MCF 10A (cell line): ENCODE measurements at places on chromosomes 7 and 10.

GRCh38 chr10:124289851-124290795 is 128.6 kb downstream of the OAT start:
- peaks cover 5% of the 10 kb centered on the region for H3K4me1 ChIP-seq
- no peak overlapping the region for H3K4me3 ChIP-seq
- no peaks in the 10 kb centered on the region for H3K36me3 ChIP-seq

GRCh38 chr7:115747174-115747573 is 283.4 kb downstream of the TFEC start:
- DNase-seq: no peak
- H3K27ac ChIP-seq: no peak overlapping the region
- no peak overlapping the region for H3K4me3 ChIP-seq

- no peak for DNase-seq
- no peak overlapping the region for H3K27ac ChIP-seq
- peaks cover 9% of the 10 kb centered on the region for H3K4me1 ChIP-seq
- H3K27me3 ChIP-seq: no peaks in the 10 kb centered on the region
Observed at GRCh38 chr10:128031216-128031615, 95.0 kb downstream of the MKI67 start.

DNA sequence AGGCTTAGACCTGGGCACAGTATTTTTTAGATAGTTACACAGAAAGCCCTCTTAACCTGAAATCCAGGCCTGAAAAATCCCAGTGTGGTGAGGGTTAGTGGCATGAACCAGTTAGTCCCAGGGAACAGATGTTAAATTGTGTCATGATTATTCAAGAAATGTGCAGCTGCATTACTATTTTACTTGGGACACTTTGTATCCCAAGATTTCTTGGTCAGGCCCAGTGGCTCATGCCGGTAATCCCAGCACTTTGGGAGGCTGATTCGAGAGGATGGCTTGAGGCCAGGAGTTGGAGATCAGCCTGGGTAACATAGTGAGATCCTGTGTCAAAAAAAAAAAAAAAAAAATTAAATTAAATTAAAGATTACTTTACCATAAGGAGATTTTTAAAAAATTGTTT is 36.0 kb upstream of the OTUD1 start:
- no peaks in the 10 kb centered on the region for H3K36me3 ChIP-seq
- DNase-seq: no peak
- H3K4me1 ChIP-seq: peaks cover 7% of the 10 kb centered on the region
- H3K27ac ChIP-seq: no peak overlapping the region
- H3K27me3 ChIP-seq: no peaks in the 10 kb centered on the region
- H3K4me3 ChIP-seq: no peak overlapping the region

DNA sequence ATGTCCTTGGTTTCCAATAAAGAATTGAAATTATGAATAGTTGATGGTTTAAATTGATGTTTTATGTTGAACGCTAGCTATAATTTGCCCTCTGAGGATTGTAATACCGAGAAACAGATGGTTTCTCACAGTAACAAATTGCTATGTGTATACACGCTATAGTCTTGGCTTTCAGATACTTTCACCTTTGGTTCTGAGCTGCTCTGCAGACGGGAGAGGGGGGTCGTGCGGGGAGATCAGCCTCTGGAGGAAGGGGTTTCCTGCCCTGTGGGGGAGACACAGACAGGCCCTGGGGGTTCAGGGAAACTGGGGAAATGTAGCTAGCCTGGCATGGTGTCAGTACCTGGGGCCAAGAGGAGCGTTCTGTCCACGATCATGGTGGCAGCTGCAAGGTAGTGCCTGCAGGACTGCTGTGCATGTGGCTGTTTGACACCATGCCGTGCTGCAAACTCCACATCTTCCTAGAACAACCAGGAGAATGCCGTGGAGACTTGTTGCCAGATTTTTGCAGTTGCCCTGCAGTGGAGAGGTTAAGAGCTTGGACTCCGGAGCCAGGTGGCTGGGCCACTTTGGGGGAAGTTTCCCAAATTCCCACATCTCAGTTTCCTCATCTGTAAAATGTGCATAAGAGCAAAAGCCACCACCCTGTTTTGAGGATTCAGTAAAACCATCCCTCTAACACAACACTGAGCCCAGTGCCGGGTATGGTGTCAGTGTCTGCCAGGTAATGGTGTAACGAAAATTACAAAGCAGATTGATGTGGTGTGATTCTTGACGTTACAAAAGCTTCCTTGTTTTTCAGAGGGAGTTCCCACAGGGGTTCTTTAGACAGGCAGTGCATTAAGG is 167.9 kb downstream of the CUX1 start:
- no peaks in the 10 kb centered on the region for H3K27me3 ChIP-seq
- no peak overlapping the region for H3K27ac ChIP-seq
- no peaks in the 10 kb centered on the region for H3K4me1 ChIP-seq
- peaks cover 10% of the 10 kb centered on the region for H3K36me3 ChIP-seq
- DNase-seq: no peak

- H3K27ac ChIP-seq: no peak overlapping the region
- H3K27me3 ChIP-seq: peaks cover 7% of the 10 kb centered on the region
- peak; percentile 35 for DNase-seq
- H3K4me1 ChIP-seq: peaks cover 5% of the 10 kb centered on the region
- H3K4me3 ChIP-seq: no peak overlapping the region
- no peaks in the 10 kb centered on the region for H3K36me3 ChIP-seq
Observed at GRCh38 chr10:59585046-59585700, 124.5 kb downstream of the SLC16A9 start.

GRCh38 chr7:128791972-128792327 is 182 bp downstream of the CCDC136 start:
- peak overlapping the region; percentile 75 for H3K4me3 ChIP-seq
- DNase-seq: no peak
- H3K4me1 ChIP-seq: no peaks in the 10 kb centered on the region
- H3K27me3 ChIP-seq: peaks cover 28% of the 10 kb centered on the region

- H3K27ac ChIP-seq: no peak overlapping the region
- H3K27me3 ChIP-seq: no peaks in the 10 kb centered on the region
- H3K4me1 ChIP-seq: no peaks in the 10 kb centered on the region
- H3K36me3 ChIP-seq: no peaks in the 10 kb centered on the region
Observed at GRCh38 chr7:152931633-152932032, 172.1 kb downstream of the ACTR3B start.

GRCh38 chr10:88212069-88212468 is 348.6 kb downstream of the PTEN start:
- no peaks in the 10 kb centered on the region for H3K36me3 ChIP-seq
- DNase-seq: no peak
- H3K27me3 ChIP-seq: no peaks in the 10 kb centered on the region
- H3K27ac ChIP-seq: no peak overlapping the region

GRCh38 chr10:130218936-130219335 is 82.7 kb downstream of the GLRX3 start:
- no peak for DNase-seq
- H3K4me1 ChIP-seq: no peaks in the 10 kb centered on the region
- no peaks in the 10 kb centered on the region for H3K36me3 ChIP-seq
- H3K27me3 ChIP-seq: no peaks in the 10 kb centered on the region

- no peaks in the 10 kb centered on the region for H3K36me3 ChIP-seq
- H3K27me3 ChIP-seq: no peaks in the 10 kb centered on the region
- H3K27ac ChIP-seq: no peak overlapping the region
- H3K4me1 ChIP-seq: no peaks in the 10 kb centered on the region
- no peak for DNase-seq
Observed at GRCh38 chr10:60230892-60231291, 158.8 kb downstream of the ANK3 start.

GRCh38 chr10:88920198-88920597 is 32.4 kb downstream of the ACTA2 start:
- no peak overlapping the region for H3K4me3 ChIP-seq
- H3K27me3 ChIP-seq: no peaks in the 10 kb centered on the region
- H3K4me1 ChIP-seq: peaks cover 11% of the 10 kb centered on the region
- H3K27ac ChIP-seq: no peak overlapping the region
- DNase-seq: peak; percentile 36
- H3K36me3 ChIP-seq: peaks cover 21% of the 10 kb centered on the region

DNA sequence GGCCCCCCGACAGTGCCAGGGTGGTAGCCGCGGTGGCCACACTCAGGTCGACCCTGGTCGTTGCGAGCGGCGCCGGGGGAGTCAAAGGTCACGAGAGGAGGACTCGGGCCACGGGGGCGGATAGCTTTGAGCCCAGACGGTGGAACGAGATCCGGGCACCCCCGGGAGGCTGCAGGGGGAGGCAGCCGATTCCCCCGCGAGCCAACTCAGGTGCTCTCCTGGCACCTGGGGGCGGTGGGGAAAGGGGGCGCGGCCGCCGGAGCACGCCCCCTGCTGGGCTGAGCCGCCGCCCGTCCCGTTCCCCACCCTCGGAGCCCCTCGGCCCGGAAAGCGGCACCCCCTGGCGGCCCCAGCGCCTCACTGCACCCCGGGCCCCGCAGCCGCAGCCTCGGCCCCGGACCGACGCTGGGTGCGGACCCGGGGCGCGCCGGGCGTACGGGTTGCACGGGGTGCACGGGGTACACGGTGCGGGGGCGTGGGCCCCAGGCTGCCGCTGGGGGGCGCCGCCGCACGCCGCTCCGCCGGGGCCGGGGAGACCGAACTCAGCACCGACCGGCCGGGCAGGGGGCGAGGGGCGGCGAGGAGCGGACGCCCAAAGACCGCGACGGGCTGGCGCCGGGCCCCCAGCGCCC is 521 bp upstream of the NYAP1 start:
- peaks cover 5% of the 10 kb centered on the region for H3K4me1 ChIP-seq
- peak overlapping the region; percentile 74 for H3K4me3 ChIP-seq
- no peaks in the 10 kb centered on the region for H3K27me3 ChIP-seq
- no peak overlapping the region for H3K27ac ChIP-seq
